AG08396 (cell line): ENCODE measurements at places on chromosomes 13 and 19.

GRCh38 chr19:29587059-29587458 lies 19.0 kb upstream of the POP4 start:
- no peak for DNase-seq

- peak; percentile 20 for DNase-seq
Observed at GRCh38 chr19:11096210-11096841, 7.1 kb downstream of the LDLR start.

GRCh38 chr13:43761616-43762315 lies 25.0 kb downstream of the ENOX1 start:
- DNase-seq, result no peak

DNA sequence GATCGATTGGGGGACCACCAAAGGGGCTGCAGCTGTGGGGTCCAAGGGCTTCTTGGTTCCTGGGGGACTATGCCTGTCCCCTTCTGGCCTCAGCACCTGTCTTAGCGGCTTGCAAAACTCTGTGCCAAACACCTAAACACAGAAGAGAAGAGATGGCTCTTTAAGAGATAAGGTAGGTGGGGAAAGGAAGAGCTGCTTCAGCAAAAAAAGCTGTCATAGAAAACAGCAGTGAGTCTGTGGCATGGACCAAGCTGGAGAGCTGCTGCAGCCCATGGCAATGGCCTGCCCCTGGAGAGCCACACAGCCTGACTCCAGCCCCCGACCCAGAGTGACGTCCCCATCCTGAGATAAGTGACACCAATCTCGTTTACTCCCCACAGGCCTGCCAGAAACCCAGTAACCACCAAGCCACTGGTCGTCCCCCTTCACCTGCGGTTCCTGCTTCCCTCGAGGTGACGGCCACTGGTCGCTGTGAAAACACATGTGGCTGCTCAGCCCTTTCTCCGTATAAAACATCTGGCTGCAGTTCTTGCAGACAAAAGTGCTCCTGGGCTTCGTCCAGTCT lies 25.0 kb upstream of the NAPA start:
- DNase-seq, result no peak

- no peak for DNase-seq
Observed at GRCh38 chr19:4911314-4911713, 2.0 kb downstream of the UHRF1 start.

GRCh38 chr19:46471811-46472543 lies 614 bp upstream of the PNMA8A start:
- no peak for DNase-seq

- peak; percentile 85 for DNase-seq
Observed at GRCh38 chr19:10269333-10270179, 1.4 kb upstream of the ICAM1 start.

- no peak for DNase-seq
Observed at GRCh38 chr19:4431296-4431695, 26.3 kb downstream of the UBXN6 start.
